ENCODE measurements at places on chromosomes 2 and 18. TPM values are rescaled to one million over a fixed set of nuclear protein-coding genes. Genes with fewer than 3 reads are reported as not detected.

NIFK gene
- total RNA-seq = 117 TPM

AMER3 gene
- not detected for total RNA-seq

SP140L gene
- 25.9 TPM for total RNA-seq

CFAP221 gene
- total RNA-seq = not detected

CEP192 gene
- total RNA-seq = 39.5 TPM

TMEM247 gene
- not detected for total RNA-seq

BCL11A gene
- total RNA-seq = 0.27 TPM

DAPL1 gene
- total RNA-seq = not detected

ZNF516 gene
- 12.0 TPM for total RNA-seq

TMEFF2 gene
- total RNA-seq = 0.07 TPM

ABCG8 gene
- not detected for total RNA-seq

MC5R gene
- total RNA-seq = not detected

WDCP gene
- 18.5 TPM for total RNA-seq

C2orf66 gene
- total RNA-seq = 0.40 TPM

IL1RL1 gene
- 159 TPM for total RNA-seq

PAX3 gene
- not detected for total RNA-seq

C2orf15 gene
- not detected for total RNA-seq

OTX1 gene
- total RNA-seq = 0.27 TPM

HOXD3 gene
- total RNA-seq = 11.2 TPM

DSG1 gene
- not detected for total RNA-seq

CMPK2 gene
- total RNA-seq = 1.1 TPM

CNRIP1 gene
- 67.6 TPM for total RNA-seq

RAB17 gene
- total RNA-seq = 2.9 TPM

Measured in thoracic aorta endothelial cell (primary cell).